Fibroblast of skin of scalp (primary cell): ENCODE measurements at places on chromosomes 2 and 18.
A peak's percentile ranks its signal among the peaks of the same experiment; 100 is the strongest.

GRCh38 chr2:230961091-230961491, 34.8 kb upstream of the SPATA3 start:
- DNase-seq, result peak; percentile 32

DNA sequence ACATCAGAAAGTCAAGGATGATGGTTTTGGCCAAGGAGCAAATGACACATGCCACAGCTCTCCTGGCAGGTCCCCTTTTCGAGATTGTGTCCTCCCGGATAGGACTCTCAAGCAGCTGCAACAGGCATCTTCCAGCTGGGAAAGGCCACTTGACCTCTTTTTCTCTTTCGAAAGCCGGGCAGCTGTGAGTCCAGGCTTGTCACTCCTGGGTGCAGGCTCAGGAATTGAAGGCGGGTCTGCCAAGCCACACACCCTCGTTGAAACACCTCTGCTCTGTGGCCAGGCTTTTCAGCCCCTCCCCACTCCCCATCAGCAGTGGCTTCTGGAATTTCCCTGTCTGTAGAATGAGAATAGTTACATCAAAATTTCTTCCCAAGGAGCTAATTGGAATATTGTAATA, 98.0 kb downstream of the CCDC138 start:
- DNase-seq, result no peak

GRCh38 chr2:119106301-119106897, 52.2 kb downstream of the C1QL2 start:
- DNase-seq, result peak; percentile 56

DNA sequence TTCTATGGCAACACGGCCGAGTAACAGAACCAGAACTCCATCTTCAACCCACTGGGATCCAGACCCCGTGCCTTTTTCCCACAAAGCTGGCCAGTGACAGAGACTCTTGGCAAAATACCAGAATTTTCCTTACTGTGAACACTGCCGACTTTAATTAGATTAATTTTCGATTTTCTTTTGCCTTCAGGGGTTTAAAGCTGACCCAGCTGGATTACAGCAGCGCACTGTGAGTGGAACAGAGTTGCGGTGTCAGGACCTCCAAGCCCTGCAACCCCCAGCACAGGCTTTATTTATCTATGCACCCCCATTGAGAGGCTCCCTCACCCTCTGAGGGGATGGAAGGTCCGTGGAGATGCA, 36.4 kb downstream of the CTIF start:
- DNase-seq, result peak; percentile 21

GRCh38 chr2:120820263-120820952, 84.7 kb downstream of the GLI2 start:
- DNase-seq, result peak; percentile 84

DNA sequence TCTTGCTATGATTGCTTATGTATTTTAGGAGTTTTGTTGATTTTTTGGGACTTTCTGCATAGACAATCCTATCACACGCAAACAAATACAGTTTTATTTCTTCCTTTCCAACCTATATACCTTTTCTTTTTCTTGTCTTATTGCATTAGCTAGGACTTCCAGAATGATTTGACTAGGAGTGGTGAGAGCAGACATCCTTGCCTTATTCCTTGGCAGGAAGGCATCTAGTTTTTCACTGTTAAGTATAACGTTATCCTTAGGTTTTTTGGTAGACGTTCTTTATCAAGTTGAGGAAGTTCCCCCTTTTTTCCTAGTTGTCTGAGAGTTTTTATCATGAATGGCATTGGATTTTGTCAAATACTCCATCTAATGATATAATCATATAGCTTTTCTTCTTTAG, 25.8 kb downstream of the EHBP1 start:
- DNase-seq, result no peak

DNA sequence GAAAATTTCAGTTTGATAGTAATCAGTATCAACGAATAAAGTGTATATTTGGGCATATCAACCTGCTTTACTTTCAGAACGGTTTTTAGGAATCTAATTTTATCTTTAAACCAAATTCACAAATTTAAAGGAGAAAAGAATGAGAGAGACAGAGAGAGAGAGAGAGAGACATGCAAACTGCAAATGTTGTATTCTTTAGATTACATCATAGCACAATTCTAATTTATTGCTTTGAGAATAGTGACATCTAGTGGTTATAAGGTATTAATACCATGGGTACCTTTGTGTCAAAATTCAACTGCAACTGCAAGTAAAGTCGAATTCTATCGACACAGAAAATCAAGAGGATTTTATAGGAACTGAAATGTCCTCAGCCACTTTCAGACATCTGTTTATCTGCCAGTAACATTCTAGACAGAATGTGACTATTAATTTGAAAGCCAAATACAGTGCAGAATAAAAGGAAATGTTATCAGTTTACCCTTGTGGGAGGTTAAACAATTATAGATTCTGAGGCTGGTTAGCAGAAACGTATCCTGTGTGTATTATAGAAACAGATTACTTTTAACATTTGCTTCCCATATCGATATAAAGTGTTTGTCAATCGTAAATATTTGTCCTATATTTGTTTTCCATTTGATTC, 529.8 kb upstream of the VRK2 start:
- peak; percentile 54 for DNase-seq

DNA sequence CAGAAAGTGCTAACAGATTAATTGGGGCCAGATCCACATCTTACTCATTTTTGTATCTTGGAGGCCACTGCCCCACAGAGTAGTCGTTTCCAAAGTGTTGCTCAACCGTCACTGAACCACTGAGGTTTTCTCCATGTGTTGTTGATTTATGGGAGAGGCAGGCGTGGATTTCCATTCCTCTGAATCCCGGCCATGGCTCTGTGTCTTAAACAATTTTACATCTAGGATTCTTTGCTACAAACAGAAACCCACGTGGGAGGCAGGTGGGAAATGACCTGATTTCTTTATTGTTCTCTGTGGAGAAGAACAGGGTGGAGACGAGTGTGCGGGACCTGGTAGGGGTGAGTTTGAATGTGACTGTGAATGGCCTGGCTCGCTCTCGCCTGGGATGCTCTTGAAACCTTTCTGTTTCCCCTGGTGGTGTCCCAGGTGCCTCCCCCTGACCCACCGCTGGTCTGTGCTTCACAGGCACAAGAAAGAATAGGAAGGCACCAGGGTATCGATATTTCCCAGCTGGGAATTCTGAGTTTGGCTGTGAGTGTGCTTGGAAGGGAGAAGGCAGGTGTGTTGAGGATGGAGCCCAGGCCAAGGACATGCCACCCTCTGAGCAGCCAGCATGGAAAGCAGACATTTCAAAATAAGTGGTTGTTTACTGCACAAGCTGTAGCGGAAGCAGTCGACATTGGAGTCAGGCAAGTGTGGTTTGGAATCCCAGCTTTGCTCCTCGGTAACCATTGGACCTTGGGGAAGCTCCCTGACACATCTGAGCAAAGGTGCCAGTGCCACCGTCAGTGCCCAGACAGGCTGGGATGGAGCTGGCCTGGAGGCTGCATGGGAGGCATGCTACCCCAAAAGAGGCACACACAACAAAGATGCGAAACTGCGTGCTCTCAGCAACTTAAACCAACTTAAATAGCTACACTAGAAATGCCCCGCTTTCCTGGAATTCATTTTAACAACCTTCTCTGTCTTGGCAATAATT, 50.0 kb downstream of the LPIN1 start:
- peak; percentile 88 for DNase-seq

DNA sequence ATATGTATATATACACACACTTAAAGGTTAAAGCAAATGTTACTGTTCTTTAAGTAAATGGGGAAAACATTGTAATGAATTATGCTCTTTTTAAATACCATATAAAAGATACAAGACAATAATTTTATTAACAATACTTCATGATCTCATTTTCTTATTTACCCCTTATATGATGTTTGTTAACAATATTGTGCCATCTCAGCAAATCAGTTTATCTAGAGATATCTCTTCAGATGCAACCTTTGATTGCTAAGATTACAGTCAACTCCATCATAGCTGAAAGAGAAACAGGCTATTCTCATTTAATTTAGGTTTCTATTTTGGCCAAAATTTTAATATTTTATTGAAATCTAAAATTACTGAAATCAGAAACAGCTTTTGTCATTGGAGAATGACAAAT, 197.9 kb downstream of the CALCRL start:
- DNase-seq, result no peak

GRCh38 chr2:158539176-158540005, 82.6 kb downstream of the PKP4 start:
- DNase-seq, result peak; percentile 62

GRCh38 chr2:7627583-7627982, 710.4 kb downstream of the RNF144A start:
- DNase-seq, result peak; percentile 41

GRCh38 chr2:46269001-46269400, 28.2 kb upstream of the EPAS1 start:
- DNase-seq, result peak; percentile 80

- peak; percentile 28 for DNase-seq
These were observed 108.4 kb downstream of the ALMS1 start for GRCh38 chr2:73494031-73494430.

DNA sequence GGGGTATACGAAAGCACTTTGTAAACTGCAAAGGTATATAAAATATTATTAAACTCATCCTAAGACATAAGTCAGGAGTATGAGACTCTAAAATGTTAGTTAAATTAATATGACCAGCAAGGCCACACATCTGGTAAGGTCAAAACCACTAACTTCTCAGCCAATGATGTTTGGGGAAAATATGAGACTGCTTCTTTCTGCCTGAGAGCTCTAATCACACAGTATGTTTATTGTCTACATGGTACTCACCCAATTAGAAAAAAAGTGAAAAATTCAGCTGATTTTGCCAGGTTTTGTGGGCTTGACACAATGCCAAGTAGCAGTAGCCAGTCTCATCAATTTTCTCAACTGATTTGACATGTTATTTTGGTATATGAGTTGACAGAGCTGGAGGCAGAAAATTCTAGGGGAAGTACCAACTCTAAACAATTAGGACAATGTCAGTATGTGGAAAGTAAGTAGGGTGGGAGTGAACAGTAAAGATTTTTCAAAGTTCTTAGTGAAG, 87.3 kb downstream of the ALK start:
- no peak for DNase-seq

GRCh38 chr2:96251721-96252292, 14.0 kb downstream of the TMEM127 start:
- peak; percentile 87 for DNase-seq

- peak; percentile 70 for DNase-seq
These were observed 63.3 kb upstream of the GALNT5 start for GRCh38 chr2:157194097-157194688.

- peak; percentile 0 for DNase-seq
These were observed 1109.7 kb downstream of the SOCS6 start for GRCh38 chr18:71398531-71398930.

DNA sequence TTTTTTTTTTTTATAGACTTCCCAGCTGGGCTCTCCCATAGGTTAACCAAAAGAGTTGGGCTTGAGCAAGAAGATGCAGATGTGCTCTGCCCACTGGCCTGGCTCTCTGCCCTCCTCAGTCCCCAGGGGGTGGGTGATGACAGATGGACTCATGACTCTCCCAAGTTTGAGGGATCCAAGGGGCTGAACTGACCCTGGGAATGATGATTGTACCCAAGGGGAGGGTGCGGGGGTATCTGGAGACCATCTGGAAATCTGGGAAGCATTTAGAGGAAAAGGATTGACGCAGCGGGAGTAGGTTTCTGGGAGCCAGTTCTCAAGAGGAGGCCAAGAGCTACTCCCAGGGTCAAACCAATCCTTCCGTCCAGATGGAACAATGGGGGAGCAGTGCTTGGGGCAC, 330.8 kb downstream of the CYP26B1 start:
- DNase-seq, result peak; percentile 92

- peak; percentile 24 for DNase-seq
These were observed 35.8 kb upstream of the ASPRV1 start for GRCh38 chr2:69997015-69997830.

DNA sequence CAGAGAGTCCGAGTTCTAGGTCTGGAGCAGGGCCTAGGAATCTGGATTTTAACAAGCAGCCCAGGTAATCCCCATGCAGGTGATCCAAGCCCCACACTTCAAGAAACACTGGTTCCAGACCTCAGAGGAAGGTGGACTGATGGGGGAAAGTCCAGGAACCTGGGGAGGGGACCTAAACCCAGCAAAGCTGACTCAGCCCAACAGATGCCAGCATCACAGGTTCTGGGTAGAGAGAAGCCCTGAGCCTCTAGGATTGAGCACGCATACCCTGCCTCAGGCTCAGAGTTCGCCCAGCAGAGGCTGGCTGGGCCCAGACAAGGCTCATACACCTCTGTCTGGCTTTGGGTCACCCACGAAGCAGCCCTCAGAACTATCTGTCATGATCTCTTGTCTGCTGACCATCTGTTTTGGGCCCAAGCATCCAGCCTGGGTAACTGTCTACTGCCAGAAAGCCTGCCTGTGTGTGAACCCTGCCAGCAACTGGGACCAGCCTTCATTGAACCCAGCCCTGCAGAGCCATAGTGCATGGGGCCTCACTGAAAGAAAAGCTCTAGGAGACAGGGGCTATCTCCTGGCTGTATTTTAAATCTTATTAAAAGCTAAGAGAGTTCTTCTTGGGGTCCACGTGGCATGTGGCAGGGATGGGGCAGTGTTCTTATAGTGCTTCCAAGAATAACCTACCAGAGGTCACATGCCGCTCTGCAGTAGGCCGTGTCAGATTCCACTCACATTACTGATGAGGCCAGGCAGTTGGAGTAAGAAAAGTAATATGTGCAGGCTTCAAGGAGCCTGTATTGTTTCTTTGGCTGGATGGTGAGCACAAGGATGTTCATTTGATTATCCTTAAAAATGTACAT, 7.4 kb downstream of the TMEM127 start:
- no peak for DNase-seq

DNA sequence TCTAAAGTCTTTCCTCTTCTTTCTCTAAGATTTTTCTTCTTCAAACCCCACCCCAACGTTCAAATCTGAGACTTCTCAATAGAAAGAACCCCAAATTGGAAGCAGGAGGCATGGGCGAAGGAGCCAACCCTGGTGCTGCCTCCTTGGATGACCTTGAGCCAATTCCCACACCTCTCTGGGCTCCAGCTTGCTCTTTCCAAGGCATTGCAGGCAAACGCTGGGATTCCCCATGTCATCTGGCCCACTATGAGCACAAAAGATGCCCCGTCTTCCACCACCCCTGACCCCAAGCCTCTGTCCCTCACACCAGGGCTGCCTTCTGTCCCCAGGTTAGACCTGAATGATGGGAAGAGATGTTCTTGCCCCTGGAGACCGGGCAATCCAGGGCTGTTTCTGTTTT, 57.0 kb downstream of the TTC32 start:
- DNase-seq, result no peak

- no peak for DNase-seq
These were observed 22.3 kb upstream of the CHMP1B start for GRCh38 chr18:11828786-11829432.

DNA sequence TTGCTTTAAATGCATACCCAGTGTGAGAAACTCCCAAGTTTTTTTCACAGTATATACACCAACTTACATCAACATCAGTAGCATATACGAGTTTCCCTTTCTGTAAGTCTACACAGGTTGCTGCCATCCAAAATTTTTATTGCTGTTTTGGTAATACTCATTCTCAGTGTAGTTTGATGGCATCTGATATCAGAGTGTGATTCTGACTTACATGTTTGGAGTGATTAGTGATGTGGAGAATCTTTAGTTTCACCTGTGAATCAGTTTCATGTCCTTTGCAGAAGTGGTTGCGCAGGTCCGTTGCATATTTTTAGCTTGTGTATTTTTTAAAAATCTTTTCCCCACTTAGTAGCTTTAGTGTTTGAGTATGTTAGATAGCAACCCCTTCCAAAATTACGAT, 50.1 kb downstream of the CCDC74A start:
- DNase-seq, result no peak
